Kasumi-1 (cell line): ENCODE measurements at places on chromosomes 7 and 10.

- peak; percentile 28 for DNase-seq
Measured at GRCh38 chr7:123635551-123636359, 19.9 kb upstream of the LMOD2 start.

- DNase-seq = no peak
Measured at GRCh38 chr10:128963211-128964099, 503.6 kb upstream of the MGMT start.

DNA sequence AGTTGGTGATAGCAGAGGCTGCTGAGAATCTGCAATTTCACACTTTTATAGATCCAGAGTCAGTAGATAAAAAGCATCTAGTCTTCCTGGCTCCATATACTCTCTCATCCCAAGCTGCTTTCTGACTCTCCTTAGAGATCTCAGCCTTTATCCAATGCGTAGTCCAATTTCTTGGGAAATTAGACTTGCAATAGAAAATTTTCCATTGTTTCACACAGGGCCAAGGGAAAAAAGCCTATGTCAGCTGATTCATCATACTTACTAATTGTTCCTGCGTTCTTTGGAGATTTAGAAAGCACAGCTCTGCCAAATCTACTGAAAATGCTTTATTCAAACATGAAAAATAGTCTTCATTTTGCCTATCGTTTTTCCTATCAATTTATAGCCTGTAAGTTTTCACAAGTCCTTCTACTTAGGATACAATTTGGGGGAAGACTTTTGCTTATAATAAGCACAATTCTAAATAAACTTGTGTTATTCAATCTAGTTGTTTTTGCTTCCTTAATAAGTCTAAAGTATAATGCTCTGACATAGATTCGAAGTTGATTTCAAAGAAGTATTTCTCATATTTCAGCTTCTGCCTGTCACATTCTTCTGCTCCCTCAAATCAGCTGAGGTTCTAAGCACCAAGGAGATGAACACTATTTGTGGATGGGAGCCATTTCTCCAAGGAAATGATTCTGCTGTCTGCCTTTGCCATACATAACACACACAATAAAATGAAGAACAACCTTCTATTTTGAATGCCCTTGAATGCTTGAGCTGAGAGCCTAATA is 165.4 kb downstream of the ADAM12 start:
- DNase-seq = no peak

DNA sequence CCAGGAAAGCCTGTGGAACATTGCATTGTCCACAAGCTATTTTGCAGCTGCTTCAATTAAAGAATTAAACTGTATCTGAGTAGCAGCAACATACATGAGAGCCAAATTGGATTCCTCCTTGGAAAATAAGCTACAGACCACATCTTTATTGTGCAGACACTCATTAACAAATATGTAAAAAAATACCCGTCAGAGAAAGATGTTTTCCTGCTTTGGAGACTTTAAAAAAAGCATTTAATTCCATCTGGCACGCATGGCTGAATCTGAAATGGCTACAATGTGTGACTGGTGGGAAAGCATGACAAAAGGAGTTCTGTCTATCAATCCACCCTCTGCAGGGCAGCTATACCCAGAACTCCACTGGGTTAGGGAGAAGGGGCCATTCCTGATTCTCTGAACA is 73.1 kb upstream of the HPS1 start:
- no peak for DNase-seq

- DNase-seq = no peak
Measured at GRCh38 chr10:42981358-42982236, 95.3 kb upstream of the RET start.

- no peak for DNase-seq
Measured at GRCh38 chr7:32765185-32765584, 126.4 kb downstream of the KBTBD2 start.

- peak; percentile 41 for DNase-seq
Measured at GRCh38 chr10:22712956-22713852, 1.2 kb downstream of the PIP4K2A start.

DNA sequence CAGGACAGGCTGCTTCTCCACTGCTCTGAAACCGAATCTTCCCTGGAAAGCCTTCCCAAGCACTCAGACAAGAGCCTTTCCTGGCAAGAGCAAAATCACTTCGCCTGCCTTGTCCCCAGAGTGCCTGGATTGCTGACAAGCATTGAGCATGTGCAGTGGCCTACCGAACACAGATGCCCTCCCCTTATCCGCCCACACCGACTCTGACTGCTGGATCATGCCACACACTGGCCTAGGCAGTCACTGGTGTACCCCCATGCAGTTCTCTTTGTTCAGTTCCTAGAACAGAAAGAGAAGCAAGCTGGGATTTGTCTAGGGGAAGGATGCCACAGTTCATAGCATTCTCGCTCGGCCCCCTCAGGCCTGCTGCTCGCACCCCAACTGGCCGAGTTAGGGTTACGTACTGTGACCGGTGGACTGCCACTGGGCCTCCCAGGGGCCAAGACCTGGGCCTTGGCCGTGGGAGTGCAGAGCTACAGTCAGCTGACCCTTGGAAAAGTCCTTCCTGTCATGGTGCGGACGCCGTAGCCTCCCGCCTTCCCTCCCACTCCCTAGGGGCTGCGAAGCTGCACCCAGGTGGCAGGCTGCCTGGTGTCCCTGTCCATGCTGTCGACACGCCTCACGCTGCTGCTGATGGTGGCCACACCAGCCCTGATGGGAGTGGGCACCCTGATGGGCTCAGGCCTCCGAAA is 6.9 kb downstream of the ABCB8 start:
- DNase-seq = no peak

DNA sequence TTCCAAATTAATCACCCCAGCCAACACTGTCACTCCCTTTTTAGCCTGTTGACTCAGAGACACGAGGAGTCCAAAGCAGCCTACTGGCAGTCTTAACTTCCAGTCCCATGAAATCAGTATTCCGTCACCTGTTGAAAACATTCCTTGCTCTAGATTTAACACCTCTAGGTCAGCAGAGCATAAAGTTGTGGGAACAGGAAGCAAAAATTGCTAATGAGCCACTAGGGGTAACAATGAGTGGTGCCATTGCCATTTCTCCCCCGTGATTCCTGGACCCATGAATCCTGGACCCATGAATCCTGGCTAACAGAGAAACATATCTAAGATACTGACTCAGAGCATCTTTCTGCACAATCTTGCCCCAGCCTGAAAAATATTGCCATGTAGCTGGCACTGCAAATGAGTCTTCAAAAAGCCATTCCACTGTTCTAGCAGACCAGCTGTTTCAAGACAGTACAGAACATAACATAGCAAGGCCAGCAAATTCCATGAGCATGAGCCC is 252.7 kb upstream of the PTER start:
- no peak for DNase-seq

DNA sequence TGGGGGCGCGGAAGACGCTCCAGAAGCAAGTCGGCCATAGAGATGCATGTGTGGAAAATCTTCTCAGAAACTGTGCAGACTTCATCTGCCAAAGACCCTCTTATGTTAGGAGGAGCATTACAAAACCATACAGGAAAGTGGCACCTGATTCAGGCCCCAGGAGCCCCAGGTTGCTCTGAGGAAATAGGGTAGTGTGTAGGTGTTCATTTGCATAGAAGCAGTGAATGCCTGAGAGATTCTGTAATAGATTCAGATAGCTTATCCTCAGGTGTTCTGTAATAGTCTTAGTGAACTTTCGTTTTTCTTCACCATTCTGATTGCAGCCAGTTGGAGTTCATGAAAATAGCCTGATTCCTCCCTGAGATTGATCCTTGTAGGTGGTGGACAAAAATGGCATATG is 106.4 kb upstream of the GJD4 start:
- no peak for DNase-seq

DNA sequence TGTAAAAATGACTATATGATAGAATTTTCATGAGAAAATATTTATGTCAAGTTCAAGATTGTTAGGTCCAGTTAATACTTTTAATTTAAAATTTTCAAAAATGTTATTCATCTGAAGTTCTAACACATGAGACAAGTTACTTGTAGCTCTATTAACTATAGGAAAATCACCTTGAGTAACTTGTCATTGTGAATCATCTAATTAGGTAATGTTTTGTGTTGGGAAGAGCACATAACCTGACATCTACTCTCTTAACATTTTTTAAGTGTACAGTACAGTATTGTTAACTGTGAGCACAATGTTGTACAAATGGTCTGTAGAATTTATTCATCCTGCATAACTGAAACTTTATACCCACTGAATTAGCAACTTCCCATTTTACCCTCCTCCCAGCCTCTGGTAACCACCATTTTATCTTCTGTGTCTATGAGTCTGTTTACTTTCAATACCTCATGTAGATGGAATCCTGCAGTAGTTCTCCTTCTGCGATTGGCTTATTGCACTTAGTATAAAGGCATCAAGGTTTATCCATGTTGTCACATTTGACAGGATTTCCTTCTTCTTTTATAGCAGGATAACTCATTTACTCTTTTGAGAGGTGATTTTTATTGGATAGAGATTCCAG is 54.6 kb downstream of the ARL4A start:
- DNase-seq = peak; percentile 4

DNA sequence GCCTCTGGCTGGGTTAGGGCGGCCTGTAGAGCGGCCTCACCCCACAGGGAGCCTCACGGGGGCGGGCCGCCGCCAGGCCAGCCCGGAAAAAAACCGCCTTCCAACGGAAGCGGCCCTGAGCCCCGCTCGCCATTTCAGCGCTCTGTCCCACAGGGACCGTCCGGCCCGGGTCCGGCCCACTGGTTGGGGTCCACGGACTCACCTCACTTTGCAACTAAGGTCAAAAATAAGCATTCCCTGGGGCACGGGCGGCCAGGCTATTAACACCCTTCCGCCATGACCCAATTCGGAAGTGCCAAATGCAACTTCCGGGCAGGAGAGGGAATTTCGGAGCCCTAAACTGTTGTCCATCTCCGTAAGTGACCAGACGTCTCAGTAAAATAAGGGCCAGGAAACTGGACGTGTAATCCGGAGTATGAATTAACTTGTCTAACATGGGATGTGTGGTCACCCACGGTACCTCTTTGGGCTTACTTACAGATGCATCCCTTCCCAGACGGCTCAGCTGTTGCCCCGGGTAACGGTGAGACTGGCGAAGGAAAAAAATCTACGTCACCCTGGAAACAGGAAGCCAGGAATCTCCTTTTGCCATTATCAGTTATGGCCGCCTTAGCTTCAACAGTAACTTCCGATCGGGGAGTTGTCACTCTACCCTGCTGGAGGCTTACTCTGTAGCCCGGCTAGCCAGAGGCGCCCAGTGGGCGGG is at the start of gene BBIP1:
Gene BBIP1 (minus strand): TSS at position 538 of the 706 bp plus-strand sequence. CDS start 1,023 bp downstream, outside the sequence.
- peak; percentile 100 for DNase-seq

DNA sequence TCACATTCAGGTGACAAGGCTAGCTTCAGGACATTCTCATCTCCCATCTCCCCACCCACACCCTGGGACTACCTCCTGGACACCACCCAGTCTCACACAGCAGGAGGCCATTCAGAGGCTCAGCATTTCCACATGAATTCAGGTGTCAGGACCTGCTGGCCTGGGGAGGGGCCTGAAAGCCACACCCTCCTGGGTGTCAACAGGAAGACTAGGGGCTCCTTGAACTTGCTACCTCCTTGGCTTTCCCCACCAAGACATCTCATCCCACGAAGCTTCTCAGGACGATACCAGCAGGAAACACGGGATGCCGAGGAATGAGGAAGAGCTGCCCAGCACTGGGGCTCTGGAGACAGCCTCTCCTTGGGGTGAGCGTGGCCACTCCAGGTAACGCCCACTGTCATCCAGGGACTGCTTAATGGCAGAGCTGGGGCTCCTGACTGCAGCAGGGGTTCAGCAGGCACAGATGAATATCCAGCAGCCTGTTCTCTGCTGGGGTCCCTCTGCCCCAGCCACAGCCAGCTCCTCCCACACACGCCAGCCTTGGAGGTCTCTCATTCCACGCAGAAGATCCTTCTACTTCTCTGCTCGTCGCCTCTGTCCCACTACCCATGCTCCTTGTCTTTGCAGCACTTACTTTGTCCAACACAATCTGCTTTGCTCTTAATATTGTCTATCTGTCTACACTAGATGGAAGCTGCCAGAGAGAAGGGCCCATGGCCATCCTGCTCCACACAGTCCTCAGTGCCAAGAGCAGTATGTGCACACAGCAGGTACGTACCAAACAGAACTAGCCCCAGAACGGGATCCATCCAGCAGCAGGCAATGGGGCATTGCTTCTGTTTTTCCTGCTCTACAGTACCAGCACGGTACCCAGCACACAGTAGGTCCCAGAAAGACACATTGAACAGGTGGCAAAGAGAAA is 88.7 kb downstream of the FAM53B start:
- no peak for DNase-seq

DNA sequence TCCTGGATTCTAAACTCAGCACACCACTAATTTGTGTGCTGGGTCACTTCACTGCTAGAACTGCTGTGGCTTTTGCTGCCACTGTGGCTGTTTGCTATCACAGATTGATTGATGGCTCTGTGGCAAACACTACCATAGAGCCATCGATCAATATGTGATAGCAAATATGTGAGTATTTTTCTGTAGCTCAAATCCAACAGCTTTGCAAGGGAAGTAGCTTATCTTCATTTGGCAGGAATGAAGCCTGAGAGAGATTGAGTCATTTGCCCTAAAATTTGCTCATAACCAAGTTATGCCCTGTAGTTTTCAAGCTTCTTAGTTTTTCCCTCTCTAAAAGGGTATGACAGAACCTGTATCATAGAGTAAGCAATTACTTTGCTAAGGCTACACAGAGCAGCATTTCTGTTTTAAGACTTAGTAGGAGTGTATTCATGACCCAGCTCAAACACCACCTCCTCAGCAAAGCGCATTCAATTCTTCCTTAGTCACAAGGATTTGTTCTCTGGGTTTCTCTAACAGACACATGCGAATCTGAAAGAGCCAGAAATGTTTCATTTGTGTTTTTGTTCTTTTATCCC is 43.1 kb downstream of the MINPP1 start:
- no peak for DNase-seq

DNA sequence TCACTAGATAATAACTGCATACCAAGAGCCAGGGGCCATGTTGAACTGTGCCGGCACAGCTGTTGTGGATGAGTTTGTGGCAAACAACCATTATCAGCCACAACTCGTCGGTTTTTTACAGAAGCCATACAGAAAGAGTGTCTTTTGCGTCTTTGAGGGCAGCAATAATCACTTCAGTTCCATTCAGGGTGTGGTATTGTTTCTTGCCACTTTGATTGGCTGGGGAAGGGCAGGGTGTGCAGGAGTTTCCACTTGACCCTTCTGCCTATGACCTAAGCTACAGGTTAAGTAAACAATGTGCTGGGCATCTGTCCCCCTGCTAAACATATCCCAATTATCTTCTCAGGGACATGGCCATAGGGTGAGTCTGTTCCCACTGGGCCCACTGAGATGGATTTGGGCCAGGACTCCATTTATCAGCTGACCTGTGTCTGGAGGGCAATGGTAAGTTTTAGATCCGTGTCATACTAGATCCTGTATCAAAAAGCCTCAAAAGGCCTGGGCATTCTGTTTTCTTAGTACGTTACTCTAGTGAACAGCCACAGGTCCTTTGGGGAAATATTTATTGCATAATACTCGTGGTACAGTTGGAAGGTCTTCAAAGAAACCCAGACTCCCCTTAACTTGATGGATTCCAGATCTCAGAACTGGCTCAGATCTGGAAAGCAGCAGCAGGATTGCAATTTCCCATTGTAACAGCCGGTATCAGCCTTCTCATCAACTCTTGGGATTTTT is 15.9 kb downstream of the ZNF3 start:
- no peak for DNase-seq

GRCh38 chr10:130932326-130933007 is 379.1 kb downstream of the TCERG1L start:
- no peak for DNase-seq

GRCh38 chr7:112692333-112692732 is 97.9 kb downstream of the TMEM168 start:
- DNase-seq = no peak

- DNase-seq = no peak
Measured at GRCh38 chr10:103780242-103781149, 74.9 kb downstream of the SH3PXD2A start.
